ENCODE measurements at places on chromosomes 7 and 10. TPM values are rescaled to one million over a fixed set of nuclear protein-coding genes. Genes with fewer than 3 reads are reported as not detected.

Gene ACSL5
- total RNA-seq: not detected

Gene WNT2
- not detected for total RNA-seq

Gene CCL26
- total RNA-seq: not detected

Gene EPHA1
- 37.2 TPM for total RNA-seq

Gene ADAMTS14
- total RNA-seq: not detected

Gene DLX5
- total RNA-seq: not detected

All from hair follicular keratinocyte (primary cell).